Fibroblast of skin of left biceps (primary cell): ENCODE measurements at places on chromosomes 12 and 14.
A peak's percentile ranks its signal among the peaks of the same experiment; 100 is the strongest.

- DNase-seq = no peak
Observed at GRCh38 chr12:1083151-1083888, 92.3 kb downstream of the ERC1 start.

DNA sequence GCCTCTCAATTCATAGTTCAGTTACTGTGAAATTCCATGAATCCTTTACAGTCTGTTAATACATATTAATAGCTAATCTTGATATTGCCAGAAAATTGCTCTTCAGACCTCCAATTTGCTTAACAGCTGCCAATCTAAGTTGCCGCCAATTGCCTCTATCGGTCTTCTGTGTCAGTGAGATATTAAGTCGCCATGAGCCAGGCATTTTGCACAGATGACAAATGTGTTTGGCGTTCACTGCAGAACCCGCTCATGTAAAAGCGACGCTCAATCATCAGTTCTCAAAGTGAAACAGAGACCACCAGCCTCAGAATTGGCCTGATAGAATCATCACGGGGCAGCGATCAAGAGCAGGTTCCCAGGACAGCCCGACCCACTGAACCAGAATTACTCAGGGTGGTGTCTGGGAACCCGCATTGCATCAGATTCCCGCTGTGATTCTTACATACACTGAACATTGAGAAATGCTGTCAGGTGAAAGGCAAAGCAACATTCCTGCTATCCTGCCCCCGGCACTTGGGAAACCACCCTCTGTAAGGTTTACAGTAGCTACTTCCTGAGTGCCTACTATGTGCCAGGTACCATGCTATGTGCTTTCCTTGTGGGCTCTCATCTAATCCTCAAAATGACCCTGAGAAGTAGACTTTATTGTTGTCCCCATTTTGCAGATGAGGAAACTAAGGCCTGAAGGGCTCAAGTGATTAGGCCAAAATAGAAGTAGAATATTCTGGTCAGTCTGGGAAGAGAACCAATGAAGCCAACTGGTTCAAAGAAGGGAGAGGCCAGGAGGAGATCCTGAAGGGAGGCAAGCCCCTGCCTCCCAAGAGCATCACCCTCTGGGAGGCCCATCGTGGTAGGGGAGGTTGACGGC lies 216.4 kb downstream of the SLC41A2 start:
- DNase-seq = no peak

- no peak for DNase-seq
Observed at GRCh38 chr14:93496856-93497741, 66.4 kb downstream of the UNC79 start.

DNA sequence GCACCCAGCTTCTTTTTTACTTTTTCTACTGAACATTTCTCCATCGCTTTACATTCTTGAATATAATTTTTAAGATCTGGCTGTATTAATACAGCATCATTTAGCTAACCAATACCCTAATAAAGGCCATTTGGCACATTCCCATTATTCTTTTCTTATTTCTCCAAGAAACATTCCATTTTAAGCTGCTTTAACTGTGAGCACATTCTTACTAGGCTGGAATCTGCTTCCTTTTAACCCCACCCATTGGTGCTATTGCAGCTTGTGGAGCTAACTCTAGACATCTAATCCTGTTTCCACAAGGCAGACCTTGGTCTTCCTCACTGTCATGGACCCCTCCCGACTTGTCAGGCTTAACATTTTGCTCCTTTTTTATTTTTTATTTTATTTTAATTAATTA lies 15.2 kb downstream of the CALM1 start:
- no peak for DNase-seq

DNA sequence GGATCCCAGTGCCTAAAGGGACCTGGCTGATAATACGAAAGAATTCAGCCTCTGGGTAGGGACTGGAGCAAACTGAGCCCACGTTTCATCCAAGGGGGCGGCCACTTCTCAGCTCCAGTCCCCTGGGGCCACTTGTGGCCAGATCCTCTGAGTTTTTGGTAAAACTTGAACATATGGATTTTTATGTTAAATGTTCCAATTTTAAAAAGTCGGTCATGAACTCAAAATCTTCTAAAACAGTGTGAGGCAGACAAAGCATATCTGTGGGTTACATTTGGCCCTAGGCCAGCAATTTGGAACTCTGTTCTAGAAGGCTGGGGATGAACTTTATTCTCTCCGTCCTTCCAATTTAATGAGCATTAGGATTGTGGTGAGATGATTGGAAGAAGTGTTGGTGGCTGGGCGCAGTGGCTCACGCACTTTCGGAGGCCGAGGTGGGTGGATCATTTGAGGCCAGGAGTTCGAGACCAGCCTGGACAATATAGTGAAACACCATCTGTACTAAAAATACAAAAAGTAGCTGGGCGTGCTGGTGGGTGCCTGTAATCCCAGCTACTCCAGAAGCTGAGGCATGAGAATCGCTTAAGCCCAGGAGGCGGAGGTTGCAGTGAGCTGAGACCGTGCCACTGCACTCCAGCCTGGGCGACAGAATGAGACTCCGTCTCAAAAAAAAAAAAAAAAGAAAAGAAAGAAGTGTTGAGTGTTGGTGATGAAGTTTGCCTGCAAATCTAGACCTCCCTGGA lies 3.0 kb upstream of the PPP1CC start:
- peak; percentile 32 for DNase-seq

DNA sequence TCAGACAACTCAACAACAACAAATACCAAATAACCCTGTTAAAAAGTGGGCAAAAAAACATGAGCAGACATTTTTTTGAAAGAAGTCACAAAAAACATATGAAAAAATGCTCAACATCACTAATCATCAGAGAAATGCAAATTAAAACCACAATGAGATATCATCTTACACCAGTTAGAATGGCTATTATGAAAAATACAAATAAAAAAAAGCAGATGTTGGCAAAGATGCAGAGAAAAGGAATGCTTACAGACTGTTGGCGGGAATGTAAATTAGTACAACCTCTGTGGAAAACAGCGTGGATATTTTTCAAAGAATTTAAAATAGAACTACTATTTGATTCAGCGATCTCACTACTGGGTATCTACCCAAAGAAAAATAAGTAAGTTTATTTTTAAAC lies 114.0 kb downstream of the SLC38A4 start:
- DNase-seq = peak; percentile 60

GRCh38 chr12:85007836-85008235 lies 28.2 kb downstream of the TSPAN19 start:
- no peak for DNase-seq

DNA sequence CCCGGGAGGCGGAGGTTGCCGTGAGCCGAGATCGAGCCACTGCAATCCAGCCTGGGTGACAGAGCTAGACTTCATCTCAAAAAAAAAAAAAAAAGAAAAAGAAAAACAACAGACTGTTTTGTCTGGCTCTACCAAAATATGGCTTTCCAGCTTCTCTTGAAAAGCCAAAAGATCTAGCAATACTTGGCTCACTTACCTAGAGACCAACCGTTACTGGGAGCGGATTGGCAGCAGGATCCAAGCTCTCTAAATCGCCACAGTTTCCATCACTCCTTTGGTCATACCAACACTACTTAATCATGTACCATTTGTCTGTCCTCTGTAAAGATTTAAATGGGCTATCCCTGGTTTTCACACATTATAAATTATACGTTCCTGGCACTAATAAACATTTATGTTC lies 87.6 kb upstream of the GPHB5 start:
- no peak for DNase-seq

GRCh38 chr12:76237086-76237701 lies 111.0 kb downstream of the BBS10 start:
- DNase-seq = no peak

DNA sequence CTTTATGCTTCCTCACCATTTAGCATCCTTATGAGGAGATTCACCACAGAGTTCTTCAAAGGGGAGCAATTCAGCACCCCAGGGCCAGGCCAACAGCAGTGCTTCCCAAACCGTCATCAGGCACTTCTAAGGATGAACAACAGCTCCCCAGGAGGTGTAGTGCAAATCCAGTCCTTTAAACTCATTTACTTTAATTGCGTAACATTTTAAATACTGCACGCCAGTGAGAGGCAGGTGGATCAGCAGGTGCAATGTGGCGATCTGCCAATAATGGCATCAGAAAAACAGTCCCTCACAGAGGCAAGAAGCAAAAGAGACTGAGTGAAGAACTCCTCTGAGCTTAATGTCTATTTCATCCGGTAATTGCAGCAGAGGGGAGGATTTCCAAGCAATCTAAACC lies 770.9 kb upstream of the FOXG1 start:
- DNase-seq = no peak

GRCh38 chr12:8541562-8541961 lies 857 bp upstream of the CLEC4E start:
- DNase-seq = no peak

- DNase-seq = no peak
Observed at GRCh38 chr12:132404951-132405741, 75.8 kb upstream of the GALNT9 start.
